ENCODE measurements at places on chromosomes 2 and 18.

- no peak for DNase-seq
Observed at GRCh38 chr2:230140667-230141066, 71.9 kb upstream of the SLC16A14 start.

DNA sequence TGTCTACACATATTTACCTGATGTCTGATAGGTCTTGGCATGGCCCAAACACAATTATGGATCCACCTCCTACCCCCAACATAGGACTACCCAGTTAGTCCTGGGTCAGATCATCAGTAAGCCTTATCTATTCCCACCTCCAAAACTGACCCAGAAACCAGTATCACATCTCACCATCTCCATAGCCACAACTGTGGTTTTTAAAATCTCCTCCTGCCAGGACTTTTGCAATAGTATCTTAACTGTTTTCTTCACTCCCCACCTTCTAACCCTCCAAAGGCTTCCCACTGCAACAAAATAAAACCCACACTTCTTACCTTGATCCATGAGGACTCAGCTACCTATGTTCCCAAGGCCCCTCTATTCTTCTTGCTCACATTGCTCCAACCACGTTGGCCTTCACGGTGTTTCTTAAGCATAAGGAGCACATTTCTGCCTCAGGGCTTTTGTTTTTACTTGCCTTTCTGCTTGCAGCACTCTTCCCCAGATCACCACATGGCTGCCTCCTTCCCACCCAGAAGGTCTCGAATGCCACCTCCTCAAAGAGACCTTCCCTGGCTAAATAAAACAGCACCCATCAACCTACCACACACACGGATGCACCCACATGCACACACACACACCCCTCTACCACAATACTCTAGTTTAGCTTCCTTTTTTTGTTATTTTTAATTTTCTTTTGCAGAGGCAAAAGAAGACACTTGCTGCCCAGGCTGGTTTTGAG, 125.9 kb upstream of the SLC1A4 start:
- DNase-seq = no peak

- no peak for DNase-seq
Observed at GRCh38 chr2:18722101-18722500, 132.7 kb upstream of the NT5C1B start.

- DNase-seq = no peak
Observed at GRCh38 chr2:37786191-37786698, 114.8 kb upstream of the CDC42EP3 start.

GRCh38 chr2:28009732-28010131, 119.2 kb downstream of the BABAM2 start:
- DNase-seq = no peak

- no peak for DNase-seq
Observed at GRCh38 chr2:43302182-43302960, 76.0 kb upstream of the ZFP36L2 start.

- peak; percentile 93 for DNase-seq
Observed at GRCh38 chr2:215982465-215982875, 30.9 kb downstream of the MREG start.

GRCh38 chr2:26982102-26982742, 11.8 kb downstream of the MAPRE3 start:
- DNase-seq = peak; percentile 61

DNA sequence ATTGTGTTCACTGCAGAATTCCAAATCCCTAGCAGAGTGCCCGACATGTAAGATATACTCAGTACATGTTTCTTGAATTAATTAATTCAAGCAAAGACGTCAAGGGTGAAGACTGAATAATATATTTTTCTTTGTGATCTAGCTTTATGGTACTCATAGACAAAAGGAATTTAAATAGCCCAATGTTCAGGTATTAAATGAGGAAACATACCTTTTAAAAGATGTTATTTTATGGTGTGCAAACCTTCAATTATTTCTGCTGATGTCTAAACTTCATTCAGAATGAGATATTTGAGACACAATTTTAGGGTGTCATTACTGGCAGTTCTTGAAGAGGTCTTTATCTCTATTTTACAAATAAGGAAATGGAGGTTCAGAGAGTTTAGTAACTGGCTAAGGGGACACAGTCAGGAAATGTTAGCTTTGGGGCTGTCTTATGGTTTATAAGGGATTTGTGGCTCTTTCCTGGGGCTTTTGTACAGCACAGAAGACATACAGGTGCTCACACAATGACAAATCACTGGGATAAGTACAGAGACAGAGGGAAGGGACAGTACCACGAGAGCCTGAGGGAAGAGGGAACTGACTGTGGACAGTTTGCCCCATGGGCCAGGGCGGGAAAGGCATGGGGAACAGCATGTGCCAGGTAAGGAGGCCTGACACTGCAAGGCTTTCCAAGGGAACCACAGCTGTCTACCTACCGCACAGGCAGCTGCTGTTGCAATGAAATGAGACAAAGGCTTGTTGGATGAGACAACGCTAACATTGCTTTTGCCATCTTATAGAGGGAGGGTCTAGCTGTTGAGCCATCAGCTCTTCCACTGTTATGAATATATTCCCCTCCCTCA, 155.3 kb downstream of the DDX1 start:
- no peak for DNase-seq

- no peak for DNase-seq
Observed at GRCh38 chr2:112728029-112728362, 7.2 kb downstream of the NT5DC4 start.

DNA sequence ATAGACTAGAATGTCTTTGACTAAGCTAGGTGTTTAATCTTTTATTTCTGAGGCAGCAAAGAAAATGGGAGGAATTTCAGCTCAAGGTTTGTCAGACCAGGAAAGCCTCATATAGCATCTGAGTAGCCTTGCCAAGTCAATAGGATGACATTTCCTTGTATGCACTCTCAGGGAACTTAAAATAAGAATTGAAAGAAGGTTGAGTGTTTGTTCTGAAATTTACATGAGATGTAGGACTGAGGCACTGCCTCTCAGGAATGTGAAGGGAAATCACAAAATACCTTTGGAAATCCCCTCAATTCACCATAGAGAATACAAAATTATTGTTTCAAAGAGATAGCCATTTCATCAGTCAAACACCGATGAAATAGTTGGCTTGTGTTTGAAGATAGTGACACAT, 392.0 kb upstream of the NRP2 start:
- no peak for DNase-seq

DNA sequence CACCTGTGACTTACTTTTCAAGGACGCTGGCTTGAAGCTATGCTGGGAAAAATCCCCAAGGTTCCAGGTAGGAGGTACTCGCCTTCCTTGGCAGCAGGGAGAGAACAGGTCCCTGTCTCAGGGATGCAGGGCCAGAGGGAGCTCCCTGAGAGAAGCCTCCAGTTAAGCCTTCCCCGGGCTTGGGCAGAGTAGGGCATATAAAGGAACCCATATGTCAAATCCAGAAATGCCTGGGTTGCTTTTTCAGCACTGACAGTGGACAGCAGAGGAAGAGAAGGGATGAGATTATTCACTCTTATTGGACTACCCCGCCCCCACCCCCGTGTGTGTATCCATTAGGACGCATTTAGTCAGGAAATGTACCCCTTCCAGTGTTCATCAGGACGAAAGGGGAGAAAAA, 89.3 kb upstream of the TEX51 start:
- DNase-seq = no peak

Measured in RWPE1 (cell line).